Right atrium auricular region (tissue), 2 donors: ENCODE measurements at places on chromosomes 2 and 18. TPM values are rescaled to one million over a fixed set of nuclear protein-coding genes. Genes with fewer than 3 reads are reported as not detected.

DNA sequence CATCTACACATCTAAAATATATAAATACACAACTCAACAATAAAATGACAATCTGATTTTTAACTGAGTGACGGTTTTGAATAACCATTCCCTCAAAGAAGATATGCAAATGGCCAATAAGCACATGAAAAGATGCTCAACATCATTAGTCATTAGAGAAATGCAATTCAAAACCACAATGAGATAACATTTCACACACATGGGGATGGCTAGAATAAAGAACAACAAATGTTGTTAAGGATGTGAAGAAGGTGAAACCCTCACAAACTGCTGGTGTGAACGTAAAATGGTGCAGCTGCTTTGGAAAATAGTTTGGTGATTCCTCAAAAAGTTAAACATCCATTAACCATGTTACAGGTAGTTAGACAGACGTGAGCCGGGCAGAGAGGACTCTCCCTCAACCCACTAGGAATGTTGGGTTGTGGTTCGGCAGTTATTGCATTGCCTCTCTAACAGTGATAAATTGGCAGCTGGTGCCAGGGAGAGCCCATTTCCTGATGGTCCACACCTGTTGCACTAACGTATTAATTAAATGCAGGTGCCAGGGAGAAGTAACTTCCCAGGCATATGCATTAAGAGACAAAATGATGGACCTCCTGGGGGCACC lies 22.3 kb upstream of the DUSP2 start:
- no peak for DNase-seq

DNA sequence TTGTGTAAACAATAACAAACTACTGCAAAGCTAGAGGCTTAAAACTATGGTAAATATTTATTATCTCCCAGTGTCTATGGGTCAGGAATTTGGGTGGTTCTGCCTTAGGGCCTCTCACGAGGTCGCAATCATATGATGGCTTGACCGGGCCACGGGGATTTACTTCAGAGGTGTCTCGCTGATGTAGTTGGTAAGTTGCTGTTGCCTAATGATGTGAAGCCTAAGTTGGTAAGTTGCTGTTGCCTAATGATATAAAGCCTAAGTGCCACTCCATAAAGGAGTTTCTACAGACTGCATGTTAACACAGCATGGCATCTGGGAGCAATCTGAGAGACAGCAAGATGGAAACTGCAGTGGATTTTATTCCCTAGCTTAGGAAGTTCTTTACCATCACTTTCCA lies 35.8 kb downstream of the FMNL2 start:
- no peak for DNase-seq

DSC1 gene
- 54.0 TPM for total RNA-seq

BOLL gene
- not detected for total RNA-seq

ATL2 gene
- 33.9 TPM for total RNA-seq
